Fibroblast of skin of left quadriceps (primary cell): ENCODE measurements at places on chromosomes 11 and 22.

- no peak for DNase-seq
These were observed 74.4 kb downstream of the SLC36A4 start for GRCh38 chr11:93123351-93123898.

- DNase-seq = no peak
These were observed 9.9 kb upstream of the PARVB start for GRCh38 chr22:44014241-44014640.

DNA sequence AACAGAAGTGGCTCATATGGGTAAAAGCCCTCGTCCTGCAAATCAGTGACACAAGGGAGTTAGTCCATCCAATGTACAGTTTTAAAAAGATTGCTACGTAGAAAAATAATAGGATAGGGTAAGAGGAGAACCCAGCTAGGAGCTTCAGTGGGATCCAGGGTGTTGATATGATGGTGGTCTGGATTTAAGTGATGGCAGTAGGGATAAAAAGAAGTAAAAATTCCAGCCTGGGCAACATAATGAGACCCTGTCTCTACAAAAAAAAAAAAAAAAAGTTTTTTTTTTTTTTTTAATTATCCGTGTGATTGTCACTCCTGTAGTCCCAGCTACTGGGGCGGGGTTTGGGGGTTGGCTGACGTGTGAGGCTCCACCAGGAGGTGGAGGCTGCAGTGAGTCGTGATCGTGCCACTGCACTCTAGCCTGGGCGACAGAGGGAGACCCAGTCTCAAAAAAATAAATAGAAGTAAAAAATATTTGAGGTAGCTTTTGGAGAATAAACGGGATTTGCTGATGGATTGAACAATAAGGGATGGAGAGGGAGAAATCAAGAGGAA, 7.0 kb upstream of the L3MBTL2 start:
- no peak for DNase-seq

- DNase-seq = no peak
These were observed 534.5 kb downstream of the LRRC4C start for GRCh38 chr11:40924915-40925314.

DNA sequence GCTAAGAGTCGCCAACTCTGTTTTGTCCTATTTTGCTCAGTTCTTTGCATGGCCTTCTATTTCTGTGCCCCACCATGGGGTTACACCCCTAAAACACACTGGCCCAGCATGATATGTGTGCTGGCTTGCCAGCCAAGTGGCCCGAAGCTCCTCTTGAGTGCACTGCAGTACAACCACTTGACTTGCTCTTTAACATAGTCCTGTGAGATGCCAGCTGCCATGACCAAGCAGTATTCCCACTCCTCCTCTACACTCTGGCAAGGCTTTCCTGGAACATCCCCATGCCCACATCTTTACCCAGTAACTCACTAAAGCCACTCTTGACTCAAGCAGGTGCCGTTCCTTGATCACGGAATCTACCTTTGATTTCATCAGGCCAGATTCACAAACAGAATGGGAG, 102.9 kb upstream of the GAL start:
- no peak for DNase-seq

DNA sequence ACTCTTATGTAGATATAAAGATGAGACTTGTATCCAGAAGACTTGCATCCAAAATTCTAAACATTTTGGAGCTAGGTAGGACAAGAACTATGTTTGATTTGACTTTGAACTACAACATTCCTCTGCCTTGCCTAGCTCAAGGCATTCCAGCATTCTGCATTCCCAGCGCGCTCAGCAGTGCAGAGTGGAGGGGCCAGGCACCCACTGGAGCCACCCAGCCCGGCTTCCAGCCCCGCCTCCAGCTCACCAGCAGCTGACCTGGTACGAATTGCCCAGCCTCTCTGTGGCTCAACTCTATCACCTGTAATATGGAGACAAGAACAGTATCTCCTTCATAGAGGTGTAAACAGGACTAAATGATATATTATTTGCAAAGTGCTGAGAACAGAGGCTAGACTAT, 28.8 kb downstream of the PRDM10 start:
- DNase-seq = no peak

GRCh38 chr11:134519788-134520187, 107.7 kb upstream of the B3GAT1 start:
- no peak for DNase-seq

DNA sequence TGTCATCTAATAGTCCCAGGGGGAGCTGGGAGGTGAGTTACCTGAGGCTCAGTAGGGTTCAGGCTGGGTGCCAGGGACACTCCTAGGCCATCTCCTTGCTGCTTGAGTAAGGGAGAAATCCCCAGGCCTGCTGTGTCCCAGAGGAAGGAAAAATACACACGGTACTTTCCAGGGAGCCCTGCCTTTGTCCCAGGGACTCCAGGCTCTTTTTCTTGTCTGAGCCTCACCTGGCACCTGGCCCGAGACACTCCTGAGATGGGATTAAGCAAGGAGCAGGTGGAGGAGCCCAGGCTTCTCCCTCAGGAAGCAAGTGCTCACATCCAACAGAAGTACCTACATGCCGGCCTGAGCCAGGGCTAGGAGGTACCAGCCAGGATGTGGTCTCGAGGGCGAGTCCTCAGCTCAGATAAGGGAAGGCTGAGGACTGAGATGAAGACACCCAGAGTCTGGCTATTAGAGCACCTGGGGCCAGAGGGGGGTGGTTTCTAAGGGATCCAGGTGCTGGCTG, 899 bp upstream of the KLHDC7B start:
- DNase-seq = no peak

- DNase-seq = no peak
These were observed 109.7 kb upstream of the GALNT18 start for GRCh38 chr11:11731311-11732083.

- DNase-seq = no peak
These were observed 4.0 kb downstream of the DEAF1 start for GRCh38 chr11:690738-691633.

- no peak for DNase-seq
These were observed 17.2 kb downstream of the CD6 start for GRCh38 chr11:60988658-60989057.

- no peak for DNase-seq
These were observed 9.0 kb downstream of the RCOR2 start for GRCh38 chr11:63907808-63908530.
